Immature natural killer cell (primary cell): ENCODE measurements at places on chromosomes 1 and 21.

DNA sequence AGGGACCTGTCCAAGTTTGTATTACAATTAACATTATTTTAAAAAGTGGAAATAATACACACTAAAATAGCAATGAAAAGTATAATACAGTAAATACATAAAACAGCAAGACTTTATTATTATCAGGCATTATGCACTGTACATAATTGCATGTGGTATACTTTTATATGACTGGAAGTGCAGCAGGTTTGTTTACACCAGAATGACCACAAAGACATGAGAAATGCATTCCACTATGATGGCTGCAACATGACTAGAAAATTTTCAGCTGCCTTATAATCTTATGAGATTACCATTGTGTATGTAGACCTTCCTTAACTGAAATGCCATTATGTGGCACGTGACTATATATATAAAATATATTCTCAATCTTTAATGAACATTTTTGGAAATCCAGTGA is 1699.6 kb downstream of the KCNT2 start:
- no peak for DNase-seq

DNA sequence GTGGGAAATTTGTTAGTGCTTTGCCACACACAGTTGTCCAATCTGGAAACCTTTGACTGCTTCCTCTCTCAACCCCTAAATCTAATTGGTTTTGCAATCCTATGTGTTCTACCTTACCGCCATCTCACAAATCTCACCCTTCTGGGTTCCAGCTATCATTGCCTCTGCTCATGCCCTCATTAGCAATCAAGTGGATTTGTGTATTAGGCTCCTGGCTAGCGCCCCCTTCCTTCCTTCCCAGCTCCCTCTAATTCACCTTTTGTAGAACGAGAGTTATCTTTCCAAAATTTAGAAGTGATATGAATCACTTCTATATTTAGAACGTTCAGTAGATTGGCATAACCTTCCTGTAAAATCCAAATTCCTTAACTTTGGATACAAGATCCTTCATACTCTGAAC is 18.6 kb downstream of the FMO1 start:
- no peak for DNase-seq

GRCh38 chr1:191608367-191608766 is 549.9 kb upstream of the RGS18 start:
- no peak for DNase-seq

- no peak for DNase-seq
These were observed 1.1 kb downstream of the CACNA1S start for GRCh38 chr1:201111156-201111555.

GRCh38 chr1:224631462-224632115 is 15.5 kb downstream of the CNIH3 start:
- DNase-seq: no peak
